ENCODE measurements at places on chromosomes 11 and 22.

GRCh38 chr11:62245271-62245753 is 3.3 kb downstream of the SCGB1D2 start:
- peak; percentile 15 for DNase-seq

DNA sequence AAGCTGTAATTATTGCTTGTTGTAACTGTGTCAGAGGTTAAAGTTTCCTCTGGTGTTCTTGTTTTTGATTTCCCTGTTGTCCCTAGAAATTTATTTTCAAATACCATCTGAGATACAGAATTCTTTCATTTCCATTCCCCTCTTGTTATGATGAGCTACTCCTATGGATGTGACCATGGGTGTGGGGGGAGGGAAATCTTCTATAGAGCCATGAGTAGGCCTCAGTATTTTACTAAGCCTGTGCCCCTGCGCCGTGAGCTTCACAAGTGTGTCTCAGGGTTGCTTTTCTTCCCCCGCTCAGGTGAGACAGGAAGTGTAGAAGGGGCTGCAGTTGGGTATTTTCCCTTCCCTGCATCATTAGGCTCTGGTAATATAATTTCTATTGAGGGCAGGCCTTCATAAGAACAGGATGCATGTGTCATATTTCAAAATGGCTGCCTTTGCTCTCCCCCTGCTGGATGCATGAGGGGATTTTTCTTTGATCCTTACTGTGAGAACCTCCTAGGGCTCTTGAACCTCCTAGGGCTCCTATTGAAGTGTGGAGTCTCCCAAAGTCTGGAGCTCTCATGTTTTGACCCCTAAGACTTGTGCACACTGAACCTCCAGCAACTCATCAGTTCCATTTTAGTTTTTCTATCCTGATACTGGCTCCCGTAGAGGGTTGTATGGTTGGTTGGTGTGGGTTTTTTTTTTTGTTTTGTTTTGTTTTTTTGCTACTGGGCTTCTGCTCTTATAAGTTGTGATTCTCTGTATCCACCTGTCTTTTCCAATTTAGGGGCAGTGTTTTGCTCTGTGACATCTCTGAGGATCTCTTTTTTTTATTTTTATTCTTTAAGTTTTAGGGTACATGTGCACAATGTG is 658.2 kb downstream of the NTM start:
- DNase-seq: peak; percentile 66

DNA sequence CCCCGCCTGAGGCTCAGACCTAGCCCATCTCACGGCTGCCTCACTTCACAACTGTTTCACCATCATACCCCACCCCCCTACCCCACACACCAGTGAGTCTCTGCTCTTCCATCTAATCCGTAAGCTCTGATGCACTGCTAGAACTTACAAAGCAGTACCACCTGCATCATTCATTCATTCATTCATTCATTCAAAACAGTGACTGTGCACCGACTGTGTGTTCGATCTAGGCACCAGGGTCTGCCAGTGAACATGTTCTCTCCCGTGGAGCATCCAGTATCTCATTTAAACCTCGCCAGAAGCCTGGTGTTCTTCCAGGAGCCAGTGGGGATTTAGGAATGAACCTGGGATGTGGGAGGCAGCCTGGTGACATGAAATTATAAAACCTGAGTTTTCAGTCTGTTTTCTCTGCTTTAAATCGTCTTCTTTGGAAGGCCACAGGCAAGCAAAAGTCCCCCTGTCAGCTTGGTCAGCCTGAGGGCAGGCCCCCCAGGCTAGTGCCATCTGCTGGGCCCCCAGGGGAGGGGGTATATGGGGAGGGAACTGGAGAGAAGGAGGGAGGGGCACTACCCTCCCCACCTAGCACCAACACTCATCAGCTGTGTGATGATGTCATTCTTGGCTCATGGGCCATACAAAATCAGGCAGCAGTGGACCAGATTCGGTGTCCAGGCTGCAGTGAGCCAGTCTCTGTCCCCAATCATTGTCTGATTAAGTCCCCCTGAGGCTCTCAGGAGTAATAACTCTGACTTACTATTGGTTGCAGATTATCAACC is 18.4 kb downstream of the TMPRSS6 start:
- DNase-seq: no peak

GRCh38 chr11:83312430-83312829 is 26.3 kb upstream of the CCDC90B start:
- DNase-seq: no peak

DNA sequence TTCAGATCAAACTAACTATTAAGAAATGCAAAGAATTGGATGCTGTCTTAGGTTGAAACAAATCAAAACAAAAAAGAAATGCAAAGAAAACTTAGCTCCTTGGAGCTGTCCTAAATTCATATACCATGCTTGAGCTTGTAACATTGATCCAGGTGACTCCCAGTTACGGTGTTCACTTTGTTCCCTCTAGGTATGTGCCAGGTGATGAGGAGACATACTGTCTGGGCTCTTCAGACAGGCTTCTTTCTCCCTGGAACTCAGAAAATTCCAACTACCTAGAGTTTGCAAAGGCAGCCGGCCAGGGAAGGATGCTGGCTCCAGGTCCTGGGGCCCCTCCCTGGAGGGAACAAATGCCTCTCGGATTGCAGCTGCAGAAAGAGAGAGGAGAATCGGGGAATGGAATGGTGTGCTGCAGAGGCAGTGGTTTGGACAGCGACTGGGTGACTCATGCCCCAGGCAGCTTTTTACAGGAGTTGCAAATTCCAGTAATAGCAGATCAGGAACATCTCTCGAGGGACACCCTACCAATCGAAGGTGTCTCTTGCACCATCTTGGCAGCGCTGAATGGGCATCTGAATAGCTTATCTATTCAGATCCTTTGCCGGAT is 12.3 kb upstream of the ASPHD2 start:
- DNase-seq: peak; percentile 91
